ENCODE measurements at places on chromosomes 16 and 17.

- DNase-seq = no peak
These were observed 17.1 kb upstream of the CBFA2T3 start for GRCh38 chr16:88993946-88994600.

DNA sequence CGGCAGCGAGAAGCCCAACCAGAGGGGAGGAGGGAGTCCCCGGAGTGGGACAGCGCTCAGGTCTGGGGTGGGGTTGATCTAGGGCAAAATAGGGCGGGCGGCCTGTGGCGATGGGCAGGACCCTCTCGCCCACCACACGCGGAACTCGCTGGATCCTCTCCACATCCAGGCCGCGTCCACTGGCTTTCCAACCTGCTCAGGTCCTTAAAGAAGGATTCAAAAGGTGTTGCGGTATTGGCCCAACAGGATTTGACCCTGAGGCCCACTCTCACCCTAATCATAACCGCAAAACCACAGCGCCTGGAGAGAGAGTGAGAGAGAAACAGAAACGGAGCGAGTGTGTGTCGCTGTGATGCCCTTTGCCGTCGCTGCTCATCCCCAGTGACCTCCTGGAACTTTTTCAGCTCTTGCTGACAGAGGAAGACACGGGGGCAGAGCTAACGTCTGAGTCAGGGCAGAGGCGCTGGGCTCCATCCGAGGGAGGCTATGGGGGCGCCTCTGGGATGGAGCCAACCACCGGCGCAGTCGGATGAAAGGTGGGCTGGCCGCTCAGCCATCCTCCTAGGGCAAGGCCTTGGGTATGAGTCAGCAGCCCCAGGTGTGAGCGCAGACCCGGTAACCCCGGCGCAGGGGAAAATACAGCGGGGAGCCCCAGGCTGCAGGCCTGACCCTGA, 16.7 kb upstream of the OR1F1 start:
- DNase-seq = no peak

- DNase-seq = no peak
These were observed 203.0 kb upstream of the TNRC6C start for GRCh38 chr17:77755410-77755963.

- no peak for DNase-seq
These were observed 136.5 kb downstream of the FTO start for GRCh38 chr16:53840456-53840855.

- DNase-seq = peak; percentile 70
These were observed at the start of gene KIFC3 for GRCh38 chr16:57802341-57803133. KIFC3 (minus strand) TSS chr16:57802491; CDS start chr16:57798243, 4,248 bp downstream.

DNA sequence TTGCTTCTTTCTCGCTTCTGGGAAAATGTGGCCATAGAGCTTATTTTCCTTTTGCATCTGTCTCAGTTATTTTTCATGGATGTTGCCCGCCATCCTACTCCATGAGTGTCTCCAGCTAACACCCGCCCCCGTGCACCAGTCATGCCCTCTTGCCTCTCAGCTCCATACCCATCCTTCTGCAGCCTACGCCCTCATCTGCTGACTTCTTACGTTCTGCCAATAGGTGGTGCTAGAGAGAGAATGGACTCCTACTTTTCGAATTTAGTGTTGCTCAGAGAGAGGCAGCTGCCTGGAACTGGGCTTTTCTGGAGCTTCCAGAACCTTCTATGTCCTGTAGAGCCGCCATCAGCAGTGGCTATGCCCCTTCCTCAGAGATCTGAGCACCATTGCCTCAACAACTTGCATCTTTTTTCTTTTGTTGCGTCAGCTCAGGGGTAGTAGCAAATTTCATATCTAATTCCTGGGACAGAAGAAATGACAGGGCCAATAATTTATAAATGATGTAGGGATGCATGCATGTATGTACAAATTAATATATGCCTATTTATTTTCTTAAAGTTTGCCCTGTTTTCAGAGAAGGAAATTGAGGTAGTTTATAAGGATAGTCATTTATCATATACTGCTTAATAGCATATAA, 119.7 kb upstream of the MYOCD start:
- no peak for DNase-seq

- DNase-seq = no peak
These were observed 3.8 kb downstream of the AXIN2 start for GRCh38 chr17:65557349-65558310.

DNA sequence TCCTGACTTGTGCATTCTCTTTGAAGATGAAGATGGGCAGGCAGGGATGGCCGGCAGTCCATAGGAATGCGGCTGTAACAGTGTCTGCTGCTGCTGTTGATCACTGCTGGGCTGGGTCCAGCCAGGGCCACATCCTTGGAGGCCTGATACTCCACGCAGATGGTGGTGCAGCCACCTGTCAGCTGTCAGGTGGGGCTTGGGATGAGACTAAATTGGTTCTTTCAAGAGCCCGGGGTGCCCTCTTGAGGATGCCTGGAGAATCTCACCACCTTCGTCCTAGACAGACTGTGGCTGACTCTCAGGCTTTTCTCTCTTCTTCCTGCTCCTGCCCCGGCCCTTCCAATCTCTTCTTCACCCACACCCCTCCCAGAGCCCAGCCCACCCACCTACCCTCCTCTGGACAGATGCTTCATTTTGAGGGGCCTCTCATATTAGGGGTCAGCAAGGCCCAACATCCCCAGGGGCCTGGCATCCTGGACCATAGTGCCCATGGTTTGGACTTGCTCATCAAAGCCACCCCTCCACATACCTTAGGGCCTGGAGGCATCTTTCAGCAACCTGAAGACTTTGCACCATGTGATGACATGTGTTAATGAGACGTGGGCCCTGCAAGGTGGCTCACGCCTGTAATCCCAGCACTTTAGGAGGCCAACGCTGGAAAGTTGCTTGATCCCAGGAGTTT, 19.1 kb downstream of the OSBPL7 start:
- DNase-seq = no peak

GRCh38 chr16:56137269-56137668, 54.0 kb upstream of the GNAO1 start:
- DNase-seq = no peak

DNA sequence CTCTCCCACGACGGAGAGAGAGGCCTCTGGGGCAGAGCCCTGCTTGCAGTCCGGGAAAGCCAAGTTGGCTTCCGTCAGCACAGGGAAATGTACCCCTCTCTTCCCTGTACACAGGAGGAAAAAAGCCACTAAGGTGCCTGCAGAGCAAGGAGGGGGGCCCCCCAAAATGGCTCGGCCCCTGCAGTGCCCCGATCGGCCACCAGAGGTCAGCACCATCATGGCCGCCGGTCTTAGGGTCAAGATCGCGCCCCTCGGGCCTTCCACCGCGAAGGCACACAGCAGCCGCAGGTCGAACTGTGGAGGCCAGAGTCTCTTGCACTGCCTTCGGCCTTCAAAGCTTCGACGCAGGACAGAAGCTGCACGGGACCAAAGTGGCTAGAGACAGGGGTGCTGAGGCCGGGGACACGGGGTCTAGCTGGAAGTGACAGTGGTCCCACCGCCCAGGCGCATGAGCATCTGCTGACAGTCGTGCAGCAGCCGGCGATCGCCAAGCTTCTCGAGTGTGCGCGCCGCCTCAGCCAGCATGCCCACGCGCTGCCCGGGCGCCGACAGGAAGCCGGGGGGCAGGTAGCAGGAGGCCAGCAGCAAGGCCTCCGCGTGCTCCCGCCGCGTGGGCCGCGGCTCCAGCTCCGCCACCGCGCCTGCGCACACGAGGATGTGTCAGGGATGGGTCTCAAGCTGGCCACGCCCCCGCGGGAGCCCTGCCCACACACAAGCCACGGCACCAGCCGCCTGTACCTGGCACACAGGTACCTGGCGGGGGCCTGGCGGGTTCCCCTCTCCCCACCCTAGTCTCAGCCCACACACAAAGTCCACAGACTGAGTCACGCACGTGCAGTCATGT, 24.4 kb downstream of the SREBF1 start:
- peak; percentile 53 for DNase-seq

GRCh38 chr17:57602896-57603295, 142.2 kb downstream of the CCDC182 start:
- no peak for DNase-seq

GRCh38 chr17:37174205-37174604, 201.6 kb upstream of the C17orf78 start:
- no peak for DNase-seq

GRCh38 chr16:84628226-84628731, 10.4 kb upstream of the COTL1 start:
- DNase-seq = no peak
